ENCODE measurements at places on chromosomes 1 and 21.

GRCh38 chr1:3233031-3233430 is 164.0 kb downstream of the PRDM16 start:
- DNase-seq: no peak

- no peak for DNase-seq
These were observed 1.9 kb upstream of the TPM3 start for GRCh38 chr1:154193821-154194220.

DNA sequence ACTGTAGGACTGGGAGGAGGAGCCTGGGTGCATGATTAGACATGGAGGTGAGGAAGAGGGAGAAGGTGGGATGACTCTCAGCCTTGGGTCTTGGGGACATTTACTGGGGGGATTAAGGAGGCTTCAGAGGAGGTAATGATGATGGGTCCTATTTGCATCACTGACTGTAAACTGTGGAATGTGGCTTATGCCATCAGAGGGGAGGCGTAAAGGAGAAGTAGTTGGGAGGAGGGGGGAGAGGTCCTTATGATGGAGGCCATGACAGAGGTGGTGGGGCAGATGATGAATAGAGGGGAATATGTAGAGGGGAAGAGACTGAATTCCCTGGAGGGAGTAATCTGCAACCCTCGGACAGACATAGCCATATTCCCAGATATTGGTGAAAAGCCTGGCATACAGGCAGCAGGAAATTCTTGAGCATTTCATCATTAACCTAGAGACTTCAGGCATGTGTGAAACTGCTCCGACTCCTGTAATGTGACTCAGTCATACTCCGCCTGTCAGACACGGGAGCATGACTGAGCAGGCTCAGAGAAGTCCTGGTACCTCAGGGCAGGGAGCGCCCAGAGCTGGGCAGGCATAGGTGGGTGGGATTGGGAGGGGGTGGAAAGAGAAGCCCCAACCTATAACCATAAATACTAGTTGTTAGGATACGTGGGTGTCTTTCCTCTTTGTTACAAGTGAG is 8.0 kb upstream of the LCE5A start:
- DNase-seq: no peak

DNA sequence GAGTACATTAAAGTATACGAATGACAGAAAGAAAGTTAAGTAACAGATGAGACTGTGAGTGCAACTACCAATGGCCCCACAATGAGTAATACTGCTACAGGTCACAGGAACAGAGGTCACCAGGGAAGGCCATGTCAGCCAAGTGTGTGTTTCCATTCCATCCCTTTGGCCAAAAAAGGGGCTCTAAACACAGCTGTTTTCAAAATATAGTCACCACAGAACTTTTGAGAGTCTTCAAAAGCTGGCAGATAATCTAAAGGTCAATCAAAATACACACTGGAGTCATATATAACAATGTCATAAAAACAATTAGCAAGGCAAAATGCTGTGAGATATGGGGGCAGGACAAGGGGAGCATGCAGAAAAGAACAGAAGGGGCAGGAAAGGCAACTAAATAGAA is 10.2 kb downstream of the USP24 start:
- DNase-seq: peak; percentile 52

- DNase-seq: no peak
These were observed 95.0 kb downstream of the KCND3 start for GRCh38 chr1:111894497-111894896.

- no peak for DNase-seq
These were observed 120.3 kb upstream of the ATP1A1 start for GRCh38 chr1:116252785-116253184.

- no peak for DNase-seq
These were observed 885.2 kb upstream of the ADGRL2 start for GRCh38 chr1:80915491-80915890.

DNA sequence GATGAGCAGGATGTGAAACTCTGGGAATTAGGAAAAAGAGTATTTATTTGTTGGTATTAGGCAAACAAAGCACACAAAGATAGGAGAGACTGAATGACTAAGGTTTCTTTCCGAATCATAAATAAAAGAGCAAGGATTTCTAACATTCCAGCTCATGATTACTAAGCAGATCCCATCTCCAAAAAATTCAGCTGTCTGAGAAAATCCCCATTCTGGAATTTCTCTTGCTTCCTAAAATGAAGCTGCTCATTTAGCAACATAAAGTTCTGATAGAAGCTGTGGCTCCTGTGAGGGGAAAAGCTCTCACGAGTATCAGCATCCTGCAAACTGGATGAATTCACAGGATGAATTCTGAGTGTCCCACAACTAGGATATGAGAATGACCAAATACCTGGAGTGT is 6.7 kb upstream of the SH2D5 start:
- no peak for DNase-seq

Measured in GM10248 (cell line).